ENCODE measurements at places on chromosomes 1 and 21.

DNA sequence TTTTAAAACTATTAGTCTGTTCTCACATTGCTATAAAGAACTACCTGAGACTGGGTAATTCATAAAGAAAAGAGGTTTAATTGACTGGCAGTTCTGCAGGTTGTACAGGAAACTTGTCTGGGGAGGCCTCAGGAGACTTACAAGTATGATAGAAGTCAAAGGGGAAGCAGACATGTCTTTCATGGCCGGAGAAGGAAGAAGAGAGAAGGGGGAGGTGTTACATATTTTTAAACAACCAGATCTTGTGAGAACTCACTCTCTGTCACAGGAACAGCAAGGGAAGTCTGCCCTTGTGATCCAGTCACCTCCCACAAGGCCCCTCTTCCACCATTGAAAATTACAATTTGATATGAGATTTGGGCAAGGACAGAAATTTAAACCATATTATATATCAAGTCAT lies 55.9 kb downstream of the CLIC4 start:
- DNase-seq: no peak

DNA sequence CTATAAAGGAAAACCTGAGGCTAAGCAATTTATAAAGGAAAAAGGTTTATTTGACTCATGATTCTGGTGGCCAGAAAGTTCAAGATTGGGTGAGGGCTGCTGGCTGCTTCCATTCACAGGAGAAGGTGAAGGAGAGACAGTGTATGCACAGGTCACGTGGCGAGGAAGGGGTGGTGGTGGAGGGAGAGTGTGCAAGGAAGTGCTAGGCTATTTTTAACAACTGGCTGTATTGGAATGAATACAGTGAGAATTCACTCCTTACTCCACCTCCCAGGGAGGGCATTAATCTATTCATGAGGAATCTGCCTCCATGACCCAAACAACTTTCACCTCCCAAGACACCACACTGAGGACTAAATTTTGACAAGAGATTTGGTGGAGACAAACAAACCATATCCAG lies 51.0 kb downstream of the SYDE2 start:
- no peak for DNase-seq

DNA sequence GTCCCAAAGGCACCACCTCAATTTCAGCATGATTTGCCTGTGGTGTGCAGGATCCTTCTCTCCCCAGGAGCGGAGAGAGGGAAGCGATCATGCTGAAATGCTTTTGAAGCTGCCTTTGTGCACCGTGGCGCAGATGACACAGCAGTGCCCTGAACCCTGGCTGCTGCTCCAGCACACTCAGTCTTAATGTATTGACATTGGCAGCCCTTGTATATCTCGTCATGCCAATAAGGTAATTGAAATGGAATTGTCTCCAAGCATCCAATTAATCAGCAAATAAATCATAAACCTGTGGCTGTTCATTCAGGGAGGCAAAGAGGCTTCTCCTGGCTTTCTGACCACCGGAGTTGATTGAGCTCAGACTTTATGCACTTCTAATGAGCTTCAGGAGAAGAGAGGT lies 139.8 kb downstream of the KAZN start:
- DNase-seq: no peak

GRCh38 chr1:92563457-92564216 lies 76.9 kb upstream of the GFI1 start:
- no peak for DNase-seq

DNA sequence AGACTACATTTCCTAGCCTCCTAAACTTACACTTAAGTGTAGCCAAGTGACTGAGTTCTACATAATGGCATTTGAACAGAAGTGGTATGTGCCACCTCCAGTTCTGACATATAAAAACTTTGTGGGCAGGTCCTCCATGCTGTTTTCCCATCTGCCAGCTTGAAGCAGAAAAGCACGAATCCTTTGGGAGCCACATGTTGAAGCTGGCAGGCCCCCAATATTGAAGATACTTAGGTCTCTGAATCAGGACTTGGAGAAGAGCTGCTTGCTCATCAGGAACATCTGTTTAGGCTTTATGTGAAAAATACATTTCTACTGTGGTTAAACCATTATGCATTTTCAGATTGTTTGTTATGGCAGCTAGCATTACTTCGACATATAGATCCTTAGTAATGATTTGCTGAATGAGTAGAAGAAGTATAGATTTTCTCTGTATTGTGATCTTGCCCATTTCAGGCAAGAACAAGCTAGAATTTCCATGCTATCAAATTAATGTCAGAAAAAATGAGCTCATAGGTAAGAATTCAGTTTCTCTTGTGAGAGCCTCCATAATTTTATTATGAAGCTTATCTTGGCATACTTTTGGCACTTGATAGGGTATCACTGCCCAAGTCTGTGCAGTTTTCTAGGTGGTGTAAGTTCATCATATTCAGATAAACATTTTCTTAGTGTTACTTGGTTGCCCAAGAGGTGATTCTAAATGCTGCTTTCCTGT lies 68.4 kb downstream of the GDAP2 start:
- no peak for DNase-seq
